CD14-positive monocyte (primary cell): ENCODE measurements at places on chromosomes 16 and 17.
A peak's percentile ranks its signal among the peaks of the same experiment; 100 is the strongest.

DNA sequence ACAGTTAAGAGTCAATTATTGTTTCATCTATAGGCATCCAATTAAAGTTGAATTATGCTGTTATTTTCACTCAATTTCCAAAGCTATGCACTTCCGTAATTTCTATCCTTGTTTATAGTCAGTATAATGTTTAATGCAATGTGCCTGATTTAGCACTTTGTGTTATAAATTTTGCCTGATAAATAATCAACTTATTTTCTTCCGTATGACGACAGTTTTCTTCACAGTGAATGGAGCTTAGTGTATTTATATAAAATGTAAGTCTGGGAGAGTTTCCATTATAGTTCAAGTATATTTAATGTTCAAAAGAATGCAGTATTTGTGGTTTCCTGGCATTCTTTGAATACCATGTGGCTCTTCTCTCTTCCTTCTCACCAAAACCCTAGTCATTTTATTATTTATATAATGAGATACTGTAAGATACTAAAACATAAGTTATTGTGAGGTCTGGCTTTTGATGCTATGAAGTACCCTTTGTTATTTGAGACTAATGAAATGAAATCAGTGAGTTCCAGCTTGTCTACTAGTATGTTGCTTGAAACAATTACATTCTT lies 240.6 kb downstream of the PRKCA start:
- no peak for DNase-seq

- no peak for DNase-seq
These were observed 123.6 kb downstream of the MSI2 start for GRCh38 chr17:57379895-57380434.

DNA sequence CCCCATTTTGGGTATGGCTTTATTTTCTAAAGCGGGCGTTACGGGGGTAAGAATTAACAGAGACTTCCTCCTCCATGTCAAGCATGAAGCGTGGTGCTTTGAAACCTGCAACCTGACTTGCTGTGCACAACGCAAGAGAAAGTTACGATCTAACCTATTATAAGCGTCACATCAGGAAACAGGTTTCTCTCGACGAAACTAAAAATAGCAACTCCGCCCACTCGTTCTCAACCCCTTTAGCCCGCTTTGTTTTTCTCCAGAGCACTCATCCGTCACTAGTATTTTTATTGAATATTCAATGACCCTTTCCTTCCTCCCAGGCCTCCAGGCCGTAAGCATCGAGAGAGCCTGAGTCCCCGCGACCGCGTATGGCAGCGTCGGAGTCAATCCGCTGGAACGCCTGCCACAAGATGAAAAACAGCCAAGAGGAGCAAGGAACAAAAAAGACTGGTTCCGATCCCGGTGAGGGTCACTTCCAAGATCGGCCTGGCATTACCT lies 555 bp downstream of the NUP88 start:
- peak; percentile 43 for DNase-seq

- DNase-seq = peak; percentile 34
These were observed 874 bp downstream of the CMTM3 start for GRCh38 chr16:66605177-66605978.

GRCh38 chr17:77504652-77505155 lies 363.9 kb downstream of the SEC14L1 start:
- DNase-seq = no peak

GRCh38 chr17:67353161-67353560 lies 13.2 kb downstream of the PSMD12 start:
- peak; percentile 35 for DNase-seq

DNA sequence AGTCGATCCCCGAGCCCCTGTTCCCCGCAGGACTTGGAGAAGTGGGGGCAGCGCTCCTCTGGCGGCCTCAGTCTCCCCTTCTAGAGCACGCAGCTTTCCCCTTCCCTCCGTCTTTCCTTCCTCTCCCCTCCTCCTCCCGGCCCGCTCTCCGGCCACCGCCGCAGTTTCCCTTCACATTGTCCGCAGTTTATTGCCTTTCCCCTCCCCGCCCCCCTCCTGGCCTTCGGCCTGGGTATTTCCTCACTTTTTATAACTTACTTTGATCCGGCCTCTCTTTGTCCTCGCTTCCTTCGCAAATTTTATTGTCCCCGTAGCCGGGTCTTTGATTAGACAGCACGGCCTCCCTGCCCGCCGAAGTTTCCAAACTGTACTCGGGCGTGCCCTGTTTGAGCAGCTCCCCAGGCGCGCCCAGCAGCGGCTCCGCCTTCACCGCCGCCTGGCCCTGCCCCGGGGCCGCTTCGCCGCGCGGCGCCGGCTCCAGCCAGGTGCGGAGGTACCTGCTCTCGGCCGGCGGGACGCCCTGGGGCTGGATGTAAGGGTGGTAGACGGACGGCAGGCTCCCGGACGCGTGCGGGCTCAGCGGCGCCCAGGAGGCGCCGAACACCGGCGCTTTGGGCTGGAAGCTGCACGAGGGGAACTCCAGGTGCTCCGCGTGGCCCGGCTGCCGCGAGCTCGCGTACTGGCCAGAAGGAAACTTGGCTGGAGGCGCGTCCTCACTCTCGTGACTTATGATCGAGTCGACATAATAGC lies 488 bp downstream of the HOXB9 start:
- peak; percentile 29 for DNase-seq

DNA sequence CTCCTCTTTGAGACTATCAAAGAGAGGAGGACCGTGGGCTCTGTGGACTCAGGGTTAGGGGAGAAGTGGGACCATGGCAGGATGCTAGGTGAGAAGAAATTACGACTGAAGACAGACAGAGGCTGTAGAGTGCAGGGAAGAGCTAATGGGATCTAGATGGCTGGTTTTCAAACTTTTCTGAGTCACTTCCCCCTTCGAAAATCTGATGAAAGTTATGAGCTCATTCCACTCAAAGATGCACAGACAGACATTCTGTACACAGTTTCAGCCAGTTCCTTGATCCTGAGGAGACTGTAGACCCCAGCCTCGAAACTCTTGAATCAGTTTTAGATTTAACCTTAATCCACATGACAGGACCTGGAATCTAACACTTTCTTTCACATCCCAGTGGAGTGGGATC lies 40.7 kb downstream of the RGS9 start:
- no peak for DNase-seq

DNA sequence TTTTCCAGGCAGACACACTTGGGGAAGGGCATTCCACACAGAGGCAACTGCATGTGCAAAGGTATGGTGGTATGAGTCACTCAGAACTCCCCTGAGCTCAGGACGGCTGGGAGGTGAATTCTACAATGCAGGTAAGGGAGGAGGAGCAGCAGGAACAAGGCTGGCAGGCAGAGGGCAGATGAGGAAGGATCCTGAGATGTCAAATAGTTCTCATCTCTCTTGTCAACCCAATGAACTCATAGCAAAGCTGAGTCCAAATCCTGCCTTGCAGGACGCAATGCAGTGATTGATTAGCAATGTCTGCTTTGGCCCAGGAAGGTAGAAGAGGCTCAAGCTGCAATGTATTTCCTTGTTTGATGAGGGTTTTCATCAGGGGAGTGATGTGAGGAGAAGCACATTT lies 243.5 kb downstream of the XYLT1 start:
- no peak for DNase-seq

DNA sequence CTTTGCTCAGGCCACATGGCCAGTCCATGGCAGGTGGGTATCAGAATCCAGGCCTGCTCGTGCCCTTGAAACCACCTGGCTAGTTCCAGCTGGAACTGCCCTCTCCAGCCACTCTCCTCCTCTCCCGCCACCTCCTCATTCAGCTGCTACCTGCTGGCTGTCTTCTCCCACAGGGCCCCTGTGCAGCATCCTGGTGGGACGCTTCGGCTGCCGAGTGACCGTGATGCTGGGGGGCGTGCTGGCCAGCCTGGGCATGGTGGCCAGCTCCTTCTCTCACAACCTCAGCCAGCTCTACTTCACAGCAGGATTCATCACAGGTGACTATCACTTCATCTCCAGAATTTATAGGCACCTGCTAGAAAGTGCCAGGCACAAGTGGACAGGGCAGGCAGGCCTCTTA lies 10.1 kb downstream of the SLC16A5 start:
- DNase-seq = no peak
